ENCODE measurements at places on chromosomes 5 and 9.

GRCh38 chr9:129493002-129493705, 127.7 kb downstream of the C9orf50 start:
- no peak for DNase-seq

- DNase-seq: no peak
Measured at GRCh38 chr5:80623999-80624398, 30.5 kb upstream of the MSH3 start.

- DNase-seq: no peak
Measured at GRCh38 chr5:21689587-21689986, 1163.6 kb downstream of the CDH12 start.

- DNase-seq: no peak
Measured at GRCh38 chr5:82018462-82018861, 46.6 kb downstream of the ATG10 start.

DNA sequence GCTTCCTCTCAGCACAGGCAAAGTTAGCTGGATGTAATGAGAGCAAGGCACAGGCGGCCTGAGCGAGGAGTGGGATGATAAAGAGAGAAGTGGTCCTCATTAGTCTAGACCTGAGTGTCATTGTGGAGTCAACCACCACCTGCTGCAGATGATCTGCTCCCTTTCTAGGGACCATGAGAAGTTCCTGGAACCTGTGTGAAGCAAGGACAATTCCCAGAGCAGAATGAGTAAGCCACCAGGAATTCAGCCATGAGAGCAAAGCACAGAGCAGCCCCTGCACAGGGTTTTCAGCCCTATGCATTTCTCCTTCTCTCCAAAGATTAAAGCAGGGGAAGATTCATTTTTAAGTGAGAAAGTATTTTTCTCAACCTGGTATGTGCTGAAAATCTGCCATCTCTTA, 146.8 kb upstream of the SPEF2 start:
- no peak for DNase-seq

DNA sequence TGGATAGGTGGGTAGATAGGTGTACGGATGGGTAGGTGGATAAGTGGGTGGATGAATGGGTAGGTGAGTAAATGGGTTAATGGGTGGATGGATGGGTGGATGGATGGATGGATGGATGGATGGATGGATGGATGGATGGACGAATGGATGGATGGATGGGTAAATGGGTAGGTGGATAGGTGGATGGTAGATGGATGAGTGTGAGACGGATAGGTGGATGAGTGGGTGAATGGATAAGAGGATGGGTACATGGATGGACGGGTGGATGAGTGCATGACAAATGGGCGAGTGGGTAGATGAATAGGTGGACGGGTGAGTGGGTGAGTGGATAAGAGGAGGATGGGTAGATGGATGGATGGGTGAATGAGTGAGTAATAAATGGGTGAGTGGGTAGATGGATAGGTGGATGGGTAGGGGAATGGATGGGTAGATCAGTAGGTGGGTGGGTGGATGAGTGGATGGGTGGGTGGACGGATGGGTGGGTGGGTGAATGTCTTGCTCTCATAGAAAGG, 179.2 kb downstream of the FGF18 start:
- no peak for DNase-seq

DNA sequence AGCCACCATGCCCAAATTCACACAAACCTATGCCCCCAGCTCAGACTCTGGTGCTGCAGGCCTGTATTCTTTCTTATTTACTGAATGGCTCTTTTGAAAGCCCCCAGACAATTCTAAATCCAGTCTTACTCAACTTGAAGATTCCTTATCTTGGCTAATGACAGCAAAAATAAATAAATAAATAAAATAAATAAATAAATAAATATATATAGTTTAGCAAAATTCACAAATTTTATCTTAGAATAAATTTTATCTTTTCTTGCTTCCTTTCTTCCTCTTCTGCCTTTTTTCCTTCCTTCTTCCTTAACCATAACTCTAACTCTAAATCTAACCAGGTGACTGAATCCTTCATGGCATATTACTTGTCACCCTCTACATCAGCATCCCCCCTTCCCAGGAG, 25.6 kb downstream of the ANXA2R start:
- DNase-seq: no peak

DNA sequence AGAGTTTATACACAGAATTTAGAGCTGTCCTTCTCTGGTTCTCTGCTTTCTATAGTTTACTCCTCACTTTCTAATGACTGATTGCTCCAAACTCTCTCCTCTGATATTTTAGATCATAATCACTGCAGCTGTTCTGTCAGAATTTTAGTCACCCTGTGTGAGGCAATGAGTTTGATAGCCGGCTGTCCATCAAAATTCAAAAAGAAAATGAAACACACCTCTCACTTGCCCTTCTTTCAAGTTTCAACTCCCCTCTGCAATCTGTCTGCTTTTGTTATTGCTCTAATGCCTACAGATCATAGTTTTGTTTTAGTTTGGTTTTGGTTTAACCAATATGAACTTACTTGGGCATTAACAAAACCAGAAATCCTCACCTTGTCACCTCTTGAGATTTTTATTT, 23.3 kb upstream of the ABLIM3 start:
- no peak for DNase-seq

GRCh38 chr5:18601185-18601584, 966.9 kb downstream of the TAF11L14 start:
- DNase-seq: no peak

GRCh38 chr5:76384189-76384588, 18.9 kb upstream of the IQGAP2 start:
- no peak for DNase-seq

DNA sequence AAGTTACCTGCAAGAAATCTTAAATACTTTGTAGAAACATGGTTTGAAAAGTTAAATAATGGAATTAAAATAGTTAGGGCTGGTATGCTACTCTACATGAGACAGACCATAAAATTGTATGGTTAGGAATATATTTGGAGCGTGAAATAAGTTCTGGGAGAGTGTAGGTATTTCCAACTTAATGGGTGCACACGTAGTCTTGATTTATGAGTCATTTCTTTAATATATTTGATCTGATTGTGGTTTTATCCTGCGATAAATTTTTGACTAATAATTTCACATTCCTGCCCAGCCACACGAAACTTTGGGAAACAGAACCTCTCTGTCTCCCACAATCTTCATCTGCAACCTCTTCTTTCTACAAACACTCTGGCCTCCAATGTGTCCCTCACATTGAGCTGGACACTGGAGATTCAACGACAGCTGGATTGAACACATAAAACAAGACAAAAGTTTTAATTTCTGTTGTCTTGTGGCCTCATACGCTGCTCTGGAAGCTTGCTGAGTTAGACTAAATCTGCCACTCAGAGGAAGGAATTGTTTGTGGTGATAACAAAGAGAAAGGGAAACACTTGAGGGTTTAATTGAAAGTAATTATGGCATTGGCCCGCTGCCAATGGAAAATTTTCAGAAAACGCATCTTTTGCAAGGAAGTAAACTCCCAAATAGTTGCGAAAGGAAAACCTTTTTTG, 201.8 kb upstream of the ZNF608 start:
- DNase-seq: no peak

GRCh38 chr5:39178861-39179260, 40.5 kb downstream of the FYB1 start:
- DNase-seq: no peak

DNA sequence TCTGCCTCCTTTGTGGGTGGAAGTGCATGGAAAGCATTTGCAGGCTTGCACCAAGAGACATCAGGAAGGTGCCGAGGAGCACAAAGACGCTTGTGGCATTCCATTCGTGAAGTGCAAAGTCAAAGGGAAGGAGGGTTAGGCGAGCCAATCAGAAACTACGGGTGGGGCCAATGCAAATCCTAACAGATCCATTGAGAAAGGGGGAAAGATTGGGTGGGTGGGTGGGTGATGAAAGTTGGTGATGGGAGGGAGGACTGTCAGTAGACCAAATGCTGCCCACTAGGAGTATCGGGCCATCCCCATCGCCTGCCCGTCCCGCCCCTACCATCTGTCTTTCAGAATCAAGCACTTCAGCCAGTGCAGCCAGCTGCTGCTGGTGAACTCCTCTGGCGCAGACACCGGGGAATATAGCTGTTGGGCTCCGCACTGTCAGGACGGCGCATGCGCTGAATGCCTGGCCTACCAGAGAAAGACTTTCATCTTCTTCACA, 17.1 kb upstream of the ANXA6 start:
- no peak for DNase-seq

DNA sequence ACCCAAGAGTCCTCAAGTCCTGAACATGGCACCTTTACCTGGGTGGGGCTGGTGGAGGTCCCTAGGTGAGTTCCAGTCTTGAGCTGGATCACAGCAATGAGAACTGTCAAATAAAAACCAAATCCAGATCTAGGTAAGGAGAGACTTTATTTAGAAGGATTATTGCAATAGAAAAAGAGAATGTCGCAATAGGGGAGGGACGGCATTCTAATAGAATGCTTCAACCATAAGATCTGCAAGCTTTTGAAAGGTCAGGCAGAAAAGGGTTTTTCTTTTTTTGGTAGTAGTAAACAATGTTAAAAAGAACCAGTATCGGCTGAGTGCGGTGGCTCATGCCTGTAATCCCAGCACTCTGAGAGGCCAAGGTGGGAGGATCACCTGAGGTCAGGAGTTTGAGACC, 5.2 kb upstream of the GCNT1 start:
- no peak for DNase-seq

DNA sequence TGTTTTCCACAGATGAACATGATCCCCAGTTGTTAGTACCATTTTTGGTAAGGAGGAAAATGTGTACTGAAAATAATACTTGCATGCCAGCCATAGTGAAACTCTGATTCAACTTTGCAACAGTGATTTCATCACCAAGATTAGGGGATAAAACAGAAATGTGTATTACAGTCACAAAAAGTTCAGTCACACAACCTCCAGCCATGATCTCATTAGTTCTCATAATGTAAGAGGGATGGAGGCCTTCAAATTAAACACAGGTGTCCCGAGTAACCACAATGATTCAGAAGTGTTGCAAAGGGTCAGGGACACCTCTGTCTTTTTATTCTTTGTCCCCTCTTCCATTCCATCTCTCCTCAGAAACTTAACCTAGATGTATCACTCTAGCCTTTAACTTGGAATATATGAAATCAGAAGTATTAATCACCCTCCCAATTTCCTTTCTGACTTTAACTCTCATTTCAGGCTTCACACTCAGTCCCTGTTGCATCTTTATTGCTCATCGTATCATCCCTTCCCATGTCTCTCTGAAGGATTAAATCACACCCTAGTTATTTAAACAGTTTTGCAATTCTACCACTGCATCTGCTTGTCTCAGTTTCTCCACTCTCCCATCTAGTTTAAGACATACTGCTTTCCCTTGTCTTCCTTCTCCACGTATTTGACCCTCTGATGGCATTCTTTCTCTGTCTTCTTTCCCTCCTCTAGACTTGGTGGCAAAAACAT, 291.2 kb downstream of the ADAMTS6 start:
- no peak for DNase-seq

DNA sequence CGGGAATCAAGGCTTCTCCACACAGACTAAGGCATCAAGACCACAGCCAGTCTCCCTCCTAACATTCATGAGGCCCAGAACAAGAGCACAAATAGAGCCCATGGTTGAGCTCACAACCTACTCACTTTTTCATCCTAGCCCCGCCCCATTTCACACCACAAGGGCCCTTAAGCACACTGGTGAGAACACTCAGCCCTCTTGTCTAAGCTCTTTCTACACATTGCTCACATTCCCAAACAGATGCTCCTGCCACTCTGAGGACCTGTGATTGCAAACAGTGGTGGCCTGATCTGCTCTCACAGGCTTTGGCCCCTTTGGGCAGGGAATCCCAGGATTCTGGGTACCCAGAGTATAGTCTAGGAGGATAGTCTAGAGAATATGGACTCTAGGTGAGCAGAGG, 54.0 kb downstream of the FEM1C start:
- DNase-seq: no peak

GRCh38 chr5:174918655-174919054, 194.3 kb downstream of the MSX2 start:
- DNase-seq: no peak

- no peak for DNase-seq
Measured at GRCh38 chr5:118616281-118616680, 372.1 kb downstream of the DTWD2 start.

DNA sequence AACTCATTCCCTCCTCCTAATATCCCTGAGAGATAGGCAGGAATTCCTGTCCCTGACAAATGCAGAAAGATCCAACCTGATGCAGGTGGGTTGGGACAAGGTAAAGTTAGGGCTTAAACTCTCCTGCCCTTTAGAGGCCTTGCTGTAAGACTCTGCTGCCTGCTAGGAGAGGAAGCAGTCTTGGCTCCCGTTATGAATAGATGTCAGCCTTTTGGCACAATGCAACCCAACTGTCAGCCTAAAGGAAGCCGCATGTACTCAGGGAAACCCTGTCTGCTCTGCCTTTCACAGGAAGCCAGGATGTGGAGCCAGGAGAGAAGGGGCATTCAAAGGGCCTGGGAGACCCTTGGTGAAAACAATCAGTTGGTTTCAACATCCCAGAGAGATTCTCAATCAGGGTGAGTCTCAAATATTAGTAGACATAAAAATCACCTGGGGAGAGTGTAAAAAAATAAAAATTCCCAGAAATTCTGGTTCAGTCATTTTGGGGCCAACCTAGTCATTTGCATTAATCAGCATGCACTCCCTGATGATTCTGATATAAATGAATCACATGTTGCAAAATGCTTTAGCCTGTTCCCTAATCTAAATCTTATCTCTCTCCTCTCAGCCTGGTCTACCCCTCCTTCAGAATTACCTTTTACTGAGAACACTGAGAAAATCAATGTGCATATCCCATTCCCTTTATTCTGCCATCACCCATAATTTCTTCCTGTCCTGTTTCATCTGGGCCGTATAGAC, 136.2 kb upstream of the TRIM32 start:
- no peak for DNase-seq

GRCh38 chr9:37430841-37431597, 8.5 kb downstream of the GRHPR start:
- no peak for DNase-seq

- DNase-seq: no peak
Measured at GRCh38 chr9:33946779-33947535, 101.7 kb downstream of the UBAP2 start.

DNA sequence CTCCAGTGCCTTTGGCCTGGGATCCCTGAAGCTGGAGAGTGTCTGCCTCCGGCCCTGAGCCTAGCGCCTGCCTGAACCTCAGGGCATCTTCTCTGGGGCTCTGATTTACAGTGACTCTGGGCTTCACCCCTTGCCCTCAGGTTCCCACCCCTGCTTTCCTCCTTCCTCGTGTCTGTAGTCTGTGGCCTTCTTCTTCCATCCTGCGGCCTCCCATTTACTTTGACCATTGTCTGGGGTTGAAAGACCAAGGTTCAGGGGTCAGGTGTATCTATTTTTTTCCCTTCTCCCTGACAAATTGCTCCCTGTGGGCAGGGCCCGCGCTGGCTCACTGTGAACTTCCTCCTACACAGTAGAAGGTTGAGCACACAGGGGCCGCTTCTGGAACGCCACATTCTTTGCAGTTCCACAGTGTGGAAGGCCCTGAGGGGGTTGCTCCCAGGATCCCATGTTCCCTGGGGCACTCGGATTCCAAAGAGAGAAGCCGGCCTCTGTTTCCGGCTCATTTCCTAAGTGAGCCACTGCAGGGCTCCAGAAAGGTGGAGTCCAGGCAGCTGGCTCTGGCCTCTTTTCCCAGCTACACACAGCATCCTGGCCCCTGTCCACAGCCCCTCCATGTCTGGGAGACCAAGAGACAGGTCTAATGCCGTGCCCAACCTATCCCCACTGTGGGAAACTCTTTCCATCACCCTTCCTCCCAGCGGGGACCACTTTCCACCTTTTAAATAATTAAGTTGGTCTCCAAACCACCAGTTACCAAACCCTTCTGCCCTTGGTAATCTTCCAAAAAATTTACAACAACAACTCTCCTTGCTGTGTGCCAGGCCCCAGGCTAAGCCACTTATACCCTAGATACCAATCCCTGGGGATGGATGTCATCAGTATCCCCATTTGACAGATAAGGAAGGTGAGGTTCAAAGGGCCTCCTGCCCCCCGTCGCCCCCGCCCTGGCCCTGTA, 140.3 kb upstream of the IER5L start:
- DNase-seq: no peak
